HS-27A (cell line): ENCODE measurements at places on chromosomes 2 and 18.

DNA sequence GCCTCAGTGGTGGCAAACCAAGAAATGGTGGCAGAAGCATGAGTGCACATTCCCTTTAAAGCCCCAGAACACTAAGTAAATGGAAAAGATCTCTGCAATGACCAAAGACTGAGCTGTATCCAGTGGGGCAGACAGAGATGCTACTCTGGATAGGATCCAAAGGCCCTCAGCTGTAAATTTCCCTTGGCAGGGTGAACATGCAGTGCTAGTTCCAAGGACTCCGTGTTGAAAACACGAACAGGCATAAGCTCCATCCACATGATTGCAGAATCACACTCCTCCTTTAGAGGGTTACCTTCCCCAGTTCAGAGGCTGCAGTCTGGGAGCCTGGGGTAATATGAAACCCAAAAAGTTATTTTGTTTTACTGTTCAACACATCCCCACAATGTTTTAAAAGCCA lies 98.6 kb upstream of the KLF7 start:
- DNase-seq, result no peak

DNA sequence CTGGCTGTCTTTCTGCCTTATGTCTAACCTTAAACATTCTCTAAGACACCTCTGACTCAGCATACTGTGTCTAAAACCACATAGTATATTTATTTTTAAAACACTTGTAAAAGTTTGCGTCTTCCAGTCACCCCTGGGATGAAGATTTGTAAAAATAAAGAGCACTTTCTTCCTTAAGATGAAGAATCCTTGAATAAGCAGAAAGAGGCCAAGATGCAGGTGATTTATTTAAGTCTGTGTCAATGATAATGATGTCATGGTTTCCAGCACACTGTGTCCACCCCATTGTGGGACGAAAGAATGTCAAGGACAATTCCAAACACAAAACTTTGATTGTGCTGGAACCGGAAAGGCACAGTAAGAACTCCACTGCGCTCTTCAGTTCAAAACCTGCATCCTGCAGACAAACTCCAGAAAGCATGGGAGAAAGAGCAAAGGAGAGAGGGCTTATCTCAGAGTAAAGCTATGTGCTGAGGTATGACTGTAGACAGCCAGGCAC lies 92.9 kb downstream of the ZEB2 start:
- no peak for DNase-seq

DNA sequence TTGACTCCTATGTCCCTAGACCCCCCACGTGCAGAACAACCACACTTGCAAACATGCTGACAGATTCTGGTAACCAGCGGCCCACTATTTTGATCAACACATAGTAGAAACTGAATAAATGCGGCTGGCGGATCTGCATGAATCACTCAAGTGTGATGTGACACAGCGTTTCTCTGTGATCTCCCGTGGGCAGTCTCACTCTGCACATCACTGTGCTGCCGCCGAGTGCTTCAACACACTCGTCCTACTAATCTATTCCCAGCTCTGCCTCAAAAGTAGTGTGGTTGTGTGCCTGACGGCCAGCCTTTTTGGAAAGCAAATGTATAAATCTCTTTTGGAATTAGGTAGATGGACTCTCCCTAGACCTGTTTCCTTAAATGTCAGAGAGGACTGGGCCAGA lies 37.3 kb upstream of the TMEM182 start:
- DNase-seq, result no peak

GRCh38 chr2:43452318-43452731 lies 143.5 kb downstream of the THADA start:
- no peak for DNase-seq

GRCh38 chr2:124798551-124798950 lies 773.5 kb downstream of the CNTNAP5 start:
- DNase-seq, result no peak

- DNase-seq, result peak; percentile 49
Observed at GRCh38 chr2:138827426-138828054, 47.4 kb upstream of the NXPH2 start.

GRCh38 chr2:23944976-23945375 lies 4.7 kb downstream of the UBXN2A start:
- DNase-seq, result no peak

GRCh38 chr2:147045113-147045512 lies 799.7 kb upstream of the ACVR2A start:
- DNase-seq, result no peak

GRCh38 chr2:54936766-54937165 lies 113.5 kb downstream of the RTN4 start:
- no peak for DNase-seq

- no peak for DNase-seq
Observed at GRCh38 chr18:79682894-79683625, 3.5 kb downstream of the CTDP1 start.

DNA sequence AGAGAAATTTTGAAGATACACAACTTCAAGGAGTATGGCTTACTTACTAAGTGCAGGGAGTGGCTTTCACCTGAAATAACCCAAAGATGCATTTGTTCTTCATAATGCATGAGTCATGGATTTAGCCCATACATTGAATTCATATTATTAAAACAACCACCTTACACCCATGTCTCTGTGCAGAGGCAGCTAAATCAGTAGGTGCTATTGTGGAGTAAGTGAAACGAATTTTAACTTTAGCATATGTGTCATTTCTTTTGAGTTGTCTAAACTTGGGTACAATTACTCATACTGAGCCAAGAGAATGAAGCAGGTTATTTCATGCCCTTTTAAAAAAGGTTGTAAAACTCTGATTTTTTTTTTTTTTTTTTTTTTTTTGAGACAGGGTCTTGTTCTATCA lies 11.0 kb upstream of the ANKRD29 start:
- no peak for DNase-seq

DNA sequence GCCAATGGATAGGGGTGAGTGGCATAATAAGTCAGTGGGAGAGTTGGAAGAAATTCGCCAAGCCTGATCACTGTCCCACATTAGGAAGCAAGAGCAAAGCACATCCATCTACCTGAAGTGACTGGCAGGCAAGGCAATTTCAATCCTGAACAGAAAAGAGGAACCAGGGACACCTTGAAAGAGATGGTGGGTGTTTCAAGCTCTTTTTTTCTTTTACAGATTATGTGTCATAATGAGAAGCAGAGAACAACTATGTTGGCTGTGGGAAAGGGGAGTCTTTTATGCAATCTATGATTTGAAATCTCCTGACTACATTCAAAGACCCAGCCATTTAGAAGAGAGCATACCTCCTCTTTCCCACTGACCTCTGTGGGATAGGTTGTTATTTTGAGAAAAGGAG lies 63.5 kb downstream of the TGIF1 start:
- DNase-seq, result no peak

DNA sequence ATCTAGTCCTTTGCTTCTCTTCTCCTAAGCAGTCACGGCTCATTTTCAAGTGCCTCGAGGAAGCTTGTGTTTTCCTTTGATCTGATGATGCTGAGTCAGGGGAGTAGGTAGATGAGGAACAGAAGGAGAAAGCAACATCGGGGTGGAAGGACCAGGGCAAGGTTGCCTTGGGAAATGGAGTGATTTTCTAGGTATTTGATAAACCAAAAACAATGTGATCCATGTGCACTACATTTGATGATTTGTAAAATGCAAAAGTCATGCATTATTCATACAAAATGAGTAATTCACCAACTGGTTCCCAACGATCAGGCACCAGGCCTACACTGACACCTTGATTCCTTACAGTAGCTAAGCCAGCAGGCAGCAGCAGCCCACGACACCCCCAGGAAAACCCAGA lies 205.3 kb downstream of the ANAPC1 start:
- no peak for DNase-seq

GRCh38 chr2:127220102-127220767 lies at the start of gene CYP27C1:
Gene CYP27C1, minus strand, starts transcription at chr2:127220299. Its CDS starts 29 bp downstream, at chr2:127220270.
- DNase-seq, result no peak

DNA sequence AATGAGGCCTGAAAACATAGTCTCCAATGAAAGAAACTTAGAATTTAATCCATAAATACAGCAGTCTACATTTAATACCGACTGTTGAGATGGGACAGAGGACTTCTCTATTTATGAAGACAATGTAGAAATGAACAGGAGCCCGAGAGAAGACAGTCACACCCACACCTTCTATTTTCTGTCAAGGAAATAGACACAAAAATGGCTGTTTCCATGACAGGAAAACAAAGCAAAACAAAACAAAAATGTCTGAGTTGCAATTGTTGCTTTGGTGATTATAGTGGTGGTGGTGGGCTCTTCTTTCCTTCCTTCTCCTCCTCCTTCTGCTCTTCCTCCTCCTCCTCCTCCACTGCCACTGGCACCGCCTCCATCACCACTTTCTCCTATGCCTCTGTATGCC lies 72.3 kb upstream of the CCDC68 start:
- DNase-seq, result no peak

DNA sequence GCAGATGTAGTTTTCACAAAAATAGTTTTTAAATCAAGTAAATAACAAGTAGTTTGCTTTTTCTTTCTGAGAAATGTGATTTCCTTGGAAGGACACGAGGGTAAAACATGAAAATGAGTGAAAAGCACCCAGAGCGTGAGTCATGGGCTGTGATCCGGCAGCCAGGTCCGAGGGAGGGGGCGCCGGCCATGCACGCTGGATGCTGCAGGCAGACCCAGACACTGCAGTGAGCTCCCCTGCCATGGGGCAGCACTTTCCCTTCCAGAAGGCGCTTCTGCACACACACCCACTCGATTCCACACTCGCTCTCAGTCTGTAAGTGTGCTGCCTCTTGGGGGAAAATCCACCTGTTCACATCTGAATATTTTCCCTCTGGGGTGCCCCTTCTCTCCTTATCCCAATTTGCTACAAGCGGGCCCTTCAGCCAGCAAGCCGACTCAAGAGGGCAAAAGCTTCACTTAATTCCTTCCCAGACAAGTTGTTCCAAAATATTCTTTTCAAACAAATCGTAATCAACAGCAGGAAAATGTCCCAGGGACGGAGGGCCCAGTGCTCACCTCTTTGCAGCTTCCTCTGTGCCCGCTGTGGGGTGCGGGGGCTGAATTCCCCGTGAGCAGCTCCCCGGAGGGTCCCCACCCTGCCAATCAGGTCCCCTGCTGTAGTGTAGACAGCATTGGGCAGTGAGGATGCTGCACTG lies 87.0 kb upstream of the ID2 start:
- DNase-seq, result no peak

- no peak for DNase-seq
Observed at GRCh38 chr2:143282684-143283083, 153.5 kb downstream of the ARHGAP15 start.

DNA sequence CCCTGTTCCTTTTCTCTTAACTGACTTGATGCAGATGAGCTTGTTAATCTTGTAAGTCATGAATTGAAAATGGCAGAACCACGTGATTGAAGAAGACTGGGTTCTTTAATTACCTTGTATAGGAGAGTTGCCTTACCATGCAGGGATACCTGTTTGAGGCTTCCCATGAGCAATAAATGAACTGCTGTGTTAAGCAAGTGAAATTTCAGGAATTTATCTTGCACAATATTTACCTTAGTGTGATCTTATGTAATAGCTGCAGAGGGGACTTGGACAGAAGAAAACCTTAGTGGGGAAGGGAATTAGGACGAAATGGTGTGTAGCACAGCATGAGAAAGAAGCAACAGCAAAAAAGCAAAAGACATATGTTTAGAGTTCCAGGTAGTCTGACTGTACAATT lies 384.0 kb upstream of the TMEFF2 start:
- no peak for DNase-seq

- no peak for DNase-seq
Observed at GRCh38 chr18:66729442-66730239, 125.8 kb upstream of the CDH19 start.

DNA sequence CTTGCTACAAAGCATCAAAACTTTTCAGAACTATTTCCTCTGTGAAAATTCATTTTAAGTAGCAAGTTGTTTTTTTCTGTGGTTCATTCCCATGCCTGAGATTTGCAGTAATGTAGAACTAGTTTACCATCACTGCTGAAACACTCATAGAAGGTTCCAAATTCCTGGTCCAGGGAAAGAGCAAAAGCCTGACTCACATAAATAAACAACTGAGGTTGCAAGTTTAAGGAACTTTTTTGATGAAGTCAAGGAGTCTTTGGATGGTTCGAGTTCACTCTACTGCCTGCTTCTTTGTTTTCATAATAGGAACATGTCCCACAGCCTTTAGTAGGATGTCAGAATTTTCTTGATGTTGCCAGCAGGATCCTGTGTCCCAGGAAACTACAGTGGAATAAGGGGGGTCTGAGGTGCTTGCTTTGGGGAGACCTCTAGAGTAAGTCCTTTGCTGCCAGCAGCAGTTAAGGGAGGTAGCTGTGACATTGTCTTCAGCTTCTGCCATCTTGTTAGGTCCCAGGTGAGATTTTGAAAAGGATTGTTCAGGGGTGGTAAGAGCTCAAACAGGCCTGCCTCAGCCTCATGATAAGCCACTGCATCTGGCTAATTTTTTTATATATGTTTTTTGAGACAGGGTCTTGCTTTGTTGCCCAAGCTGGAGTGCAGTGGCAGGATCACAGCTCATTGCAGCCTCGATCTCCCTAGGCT lies 43.9 kb downstream of the ACSL3 start:
- DNase-seq, result no peak

- no peak for DNase-seq
Observed at GRCh38 chr2:134117676-134118075, 136.2 kb upstream of the MGAT5 start.

DNA sequence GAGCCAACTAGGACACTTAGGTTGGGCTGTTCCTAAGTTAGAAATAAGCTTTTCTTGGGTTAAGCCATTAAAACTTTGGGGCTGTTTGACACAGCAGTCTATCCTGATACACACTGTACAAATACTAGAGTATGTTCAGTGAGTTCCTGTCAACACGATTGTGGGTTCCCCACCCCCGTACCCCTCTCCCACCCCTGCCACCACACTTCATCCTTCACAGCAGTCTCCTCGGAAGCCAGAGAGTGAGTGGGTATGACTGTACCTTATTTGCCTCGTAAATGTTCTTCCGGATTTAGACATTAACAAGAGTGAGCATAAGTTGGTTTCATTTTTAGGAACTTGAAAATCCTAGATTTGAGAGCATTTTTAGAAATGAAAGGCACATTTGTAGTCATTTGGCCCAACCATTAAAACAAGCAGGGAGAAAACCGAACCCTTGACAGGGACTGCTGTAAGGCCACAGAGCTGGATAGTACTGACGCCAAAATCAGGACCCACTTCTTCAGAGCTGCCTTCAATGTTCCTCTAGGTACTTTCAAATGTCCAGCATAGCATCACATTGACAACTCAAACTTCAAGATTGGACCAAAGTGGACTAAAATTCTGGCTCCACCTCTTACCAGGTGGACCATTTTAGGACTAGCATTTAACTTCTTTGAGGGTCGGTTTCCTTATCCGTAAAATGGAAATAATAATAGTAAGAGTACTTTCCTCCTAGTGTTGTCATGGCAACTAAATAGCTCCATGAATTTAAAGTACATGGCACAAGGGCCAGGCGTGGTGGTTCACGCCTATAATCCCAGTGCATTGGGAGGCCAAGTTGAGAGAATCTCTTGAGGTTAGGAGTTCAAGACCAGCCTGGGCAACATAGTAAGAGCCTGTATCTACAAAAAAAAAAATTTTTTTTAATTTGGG lies 166.3 kb upstream of the SERTAD2 start:
- no peak for DNase-seq
